Foreskin melanocyte (primary cell): ENCODE measurements at places on chromosomes 12 and 14.

DNA sequence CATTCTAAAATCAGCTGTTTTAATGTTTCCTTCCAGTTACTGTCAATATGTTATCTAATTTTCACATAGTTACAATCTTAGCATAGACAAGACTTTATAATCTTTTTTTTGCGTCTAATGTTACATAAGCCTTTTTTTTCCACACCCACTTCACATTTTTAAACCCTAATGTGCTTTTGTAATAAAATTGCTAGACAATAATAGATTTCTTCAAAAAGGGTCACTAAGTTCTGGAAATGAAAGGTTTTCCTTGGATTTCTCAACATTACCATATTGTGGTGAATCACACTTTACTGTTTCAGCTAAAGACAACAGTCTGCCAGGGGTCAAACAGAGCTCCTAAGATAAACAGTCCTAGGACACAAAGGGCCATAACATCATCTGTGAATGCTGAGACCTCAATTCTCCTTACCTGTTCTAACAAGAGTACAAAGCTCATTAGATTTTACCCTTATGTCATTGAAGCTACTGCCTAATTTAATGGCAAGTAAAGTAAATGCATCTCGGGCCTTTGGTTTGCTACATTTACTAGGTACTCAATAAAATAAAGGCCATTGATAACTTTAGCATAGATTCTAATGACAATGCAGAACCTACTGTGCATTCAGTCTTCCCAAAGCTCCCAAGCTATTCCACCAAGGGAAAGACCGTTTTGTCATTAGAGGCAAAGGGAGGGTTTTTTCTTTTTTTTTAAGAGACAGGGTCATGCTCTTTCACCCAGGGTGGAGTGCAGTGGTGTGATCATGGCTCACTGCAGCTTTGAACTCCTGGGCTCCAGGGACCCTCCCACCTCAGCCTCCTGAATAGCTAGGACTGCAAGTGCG lies 111.2 kb upstream of the SLC38A2 start:
- no peak for DNase-seq

- no peak for DNase-seq
Observed at GRCh38 chr14:85953265-85953664, 423.3 kb downstream of the FLRT2 start.

- DNase-seq: no peak
Observed at GRCh38 chr12:107126796-107127481, 33.6 kb upstream of the CRY1 start.

DNA sequence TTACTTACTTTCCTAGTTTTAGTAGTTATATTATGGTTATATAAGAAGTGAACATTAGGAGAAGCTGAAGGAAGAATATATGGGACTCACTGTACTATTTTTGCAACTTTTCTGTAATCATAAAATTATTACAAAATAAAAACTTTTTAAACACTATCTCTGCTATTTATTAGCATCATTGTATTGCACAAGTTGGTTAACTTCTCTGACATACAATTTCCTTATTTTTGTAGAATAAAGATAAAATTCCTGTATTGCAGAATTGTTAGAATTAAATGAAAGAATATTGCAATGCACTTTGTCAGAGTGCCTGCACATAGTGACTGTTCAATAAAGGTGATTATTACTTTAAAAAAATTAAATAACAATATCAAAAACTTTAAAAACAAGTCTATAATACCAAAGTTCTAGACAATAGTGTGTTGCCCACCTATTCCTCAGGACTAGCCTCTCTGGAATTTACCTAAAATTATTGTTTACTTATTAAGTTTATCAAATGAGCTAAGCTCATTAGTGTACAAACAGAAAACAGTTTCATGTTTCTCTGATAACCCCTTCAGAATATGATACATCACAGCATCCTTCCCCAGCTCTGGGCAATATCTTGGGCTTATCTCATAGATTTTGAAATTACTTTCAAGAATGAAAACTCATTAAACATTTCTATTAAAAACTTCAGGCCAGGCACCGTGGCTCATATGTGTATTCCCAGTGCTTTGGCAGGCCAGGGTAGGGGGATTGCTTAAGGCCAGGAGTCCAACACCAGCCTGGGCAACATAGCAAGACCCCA lies 77.4 kb upstream of the TMPO start:
- DNase-seq: no peak

DNA sequence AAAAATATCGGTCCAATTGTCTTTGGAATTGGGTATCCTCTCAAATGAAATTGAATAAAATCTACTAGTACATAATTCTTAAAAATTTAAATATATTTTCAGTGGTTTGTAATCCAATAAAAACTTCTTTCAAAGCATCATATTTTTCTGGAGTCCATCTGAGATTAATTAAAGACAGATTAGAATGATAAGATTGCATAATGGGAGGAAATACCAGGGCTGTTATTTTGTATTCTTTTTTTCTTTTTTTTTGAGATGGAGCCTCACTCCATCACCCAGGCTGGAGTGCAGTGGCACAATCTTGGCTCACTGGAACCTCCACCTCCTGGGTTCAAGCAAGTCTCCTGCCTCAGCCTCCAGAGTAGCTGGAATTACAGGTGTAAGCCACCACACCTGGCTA lies 103.8 kb downstream of the TMTC3 start:
- no peak for DNase-seq

GRCh38 chr14:96797582-96798349 lies 584 bp downstream of the VRK1 start:
- peak; percentile 11 for DNase-seq

- no peak for DNase-seq
Observed at GRCh38 chr14:54699735-54700134, 132.8 kb downstream of the SAMD4A start.

DNA sequence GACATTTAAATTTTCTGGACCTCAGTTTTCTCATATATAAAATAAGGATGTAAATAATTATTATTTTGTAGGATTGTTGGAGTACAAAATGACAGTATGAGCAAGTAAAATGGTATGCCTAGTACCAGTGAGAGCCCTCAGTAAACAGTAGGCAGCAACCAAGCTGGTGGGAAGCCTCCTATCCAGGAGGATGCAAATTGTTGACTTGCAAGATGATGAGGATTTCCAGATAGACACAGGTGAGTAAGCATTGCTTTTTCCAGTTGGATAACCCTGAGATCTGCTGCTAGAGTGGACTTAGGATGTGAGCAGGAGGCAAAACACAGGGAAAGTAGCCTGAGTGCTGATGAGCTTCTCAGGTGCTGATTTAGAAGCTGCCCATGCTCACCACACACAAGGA lies 28.2 kb upstream of the AMIGO2 start:
- DNase-seq: no peak

- no peak for DNase-seq
Observed at GRCh38 chr14:71339650-71340415, 432.6 kb downstream of the PCNX1 start.

- DNase-seq: peak; percentile 15
Observed at GRCh38 chr12:112380663-112381405, 1.4 kb downstream of the HECTD4 start.

DNA sequence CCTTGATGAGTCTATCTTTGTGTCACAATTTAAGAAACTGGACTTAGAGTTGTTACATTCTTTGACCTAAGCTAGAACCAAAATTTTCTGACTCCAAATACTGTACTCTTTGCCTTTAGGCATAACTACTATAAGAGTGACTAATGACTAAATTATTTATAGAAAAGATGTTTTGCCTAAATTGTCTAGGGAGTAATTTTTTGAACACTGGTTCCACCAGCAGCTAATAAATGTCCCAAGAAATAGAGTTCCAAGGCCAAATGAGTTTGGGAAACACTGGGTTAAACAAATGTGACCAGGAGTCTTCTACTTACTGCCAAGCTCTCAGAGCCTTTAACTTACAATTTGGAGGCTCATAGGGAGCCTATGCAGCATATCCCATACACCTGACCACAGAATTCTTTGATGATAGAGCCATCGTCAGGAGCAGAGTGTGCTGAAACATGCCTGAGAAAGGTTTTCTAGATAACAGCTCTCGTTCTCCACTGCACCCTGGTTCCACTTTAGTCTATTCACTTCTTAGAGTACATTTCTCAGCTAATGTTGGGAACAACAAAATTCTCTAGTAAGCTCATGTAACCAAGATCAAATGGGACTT lies 215.9 kb upstream of the HMGA2 start:
- DNase-seq: no peak

GRCh38 chr12:117547209-117547608 lies 185.8 kb upstream of the NOS1 start:
- DNase-seq: no peak

DNA sequence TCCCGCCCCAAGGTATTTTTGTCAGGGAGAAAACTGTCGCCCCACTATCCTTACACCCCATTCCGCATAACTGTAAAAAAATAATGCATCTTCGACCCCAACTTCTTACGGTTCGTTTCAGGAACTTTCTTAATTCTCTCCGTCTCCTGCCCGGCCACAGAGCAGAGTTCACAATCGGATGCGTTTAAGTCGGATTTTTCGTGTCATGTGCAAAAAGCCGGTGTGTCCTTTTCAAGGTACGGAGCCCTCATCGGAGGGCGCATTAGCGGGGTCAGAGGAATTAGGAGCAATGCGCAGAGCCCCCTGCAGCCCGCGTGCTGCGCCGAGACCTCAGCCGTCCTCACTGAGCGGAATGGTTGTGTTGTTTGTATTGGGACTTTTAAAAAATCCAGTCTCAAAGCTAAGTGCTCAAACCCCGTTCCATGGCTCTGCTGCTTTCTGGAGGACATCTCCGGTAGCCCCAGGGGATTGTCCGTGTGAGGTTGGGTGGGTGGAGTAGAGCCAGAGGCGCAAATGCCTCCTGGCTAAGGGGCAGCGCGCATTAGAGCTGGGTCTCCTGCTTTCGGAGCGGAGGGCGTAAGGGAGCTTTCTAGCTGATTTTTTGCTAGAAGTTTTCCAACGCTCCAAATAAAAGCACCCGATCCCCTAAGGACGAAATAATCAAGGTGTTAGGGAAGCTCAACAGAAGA lies 3.9 kb upstream of the GSC start:
- no peak for DNase-seq

DNA sequence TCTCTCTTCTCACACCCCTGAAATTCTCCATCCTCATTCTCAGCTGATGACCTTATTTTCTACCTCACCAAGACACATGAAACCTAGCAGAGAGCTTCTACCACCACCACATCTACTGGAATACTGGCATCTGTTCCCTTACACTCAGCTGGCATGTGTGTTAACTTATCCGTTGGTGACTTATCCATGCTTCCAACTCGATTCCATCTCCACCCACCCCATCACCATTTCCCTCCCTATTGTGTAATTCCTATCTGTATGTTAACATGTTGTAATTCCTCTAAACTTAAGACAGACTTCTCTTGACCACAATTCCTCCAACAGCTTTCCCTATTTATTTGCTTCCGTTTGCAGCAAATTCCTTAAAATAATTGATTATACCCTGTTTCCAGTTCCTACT lies 15.4 kb downstream of the C1S start:
- DNase-seq: no peak

- DNase-seq: no peak
Observed at GRCh38 chr14:55592436-55592835, 12.4 kb downstream of the KTN1 start.

- DNase-seq: no peak
Observed at GRCh38 chr14:55724736-55725135, 144.7 kb downstream of the KTN1 start.

- no peak for DNase-seq
Observed at GRCh38 chr14:83632375-83632774, 1897.6 kb upstream of the FLRT2 start.

- no peak for DNase-seq
Observed at GRCh38 chr14:95045106-95045701, 112.1 kb downstream of the DICER1 start.

DNA sequence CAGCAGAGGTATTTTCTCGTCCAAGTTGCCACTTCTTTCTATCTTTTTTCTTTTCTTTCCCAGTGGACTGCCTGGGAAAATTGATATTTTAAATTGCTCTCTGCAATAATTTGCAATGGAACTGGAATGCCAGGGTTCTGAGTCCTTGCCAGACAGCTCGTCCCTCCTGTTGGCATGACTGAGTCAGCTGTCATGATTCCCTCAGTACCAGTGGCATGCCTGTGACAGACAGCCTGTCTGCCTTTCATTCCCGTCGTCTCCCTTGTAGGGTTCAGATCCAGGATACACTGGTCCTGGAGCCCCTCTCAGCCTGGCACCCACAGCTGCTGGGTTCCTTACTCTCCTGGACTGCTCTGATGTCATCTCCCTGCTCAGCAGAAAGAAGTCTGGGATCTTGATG lies 84.8 kb downstream of the PTPN11 start:
- no peak for DNase-seq

DNA sequence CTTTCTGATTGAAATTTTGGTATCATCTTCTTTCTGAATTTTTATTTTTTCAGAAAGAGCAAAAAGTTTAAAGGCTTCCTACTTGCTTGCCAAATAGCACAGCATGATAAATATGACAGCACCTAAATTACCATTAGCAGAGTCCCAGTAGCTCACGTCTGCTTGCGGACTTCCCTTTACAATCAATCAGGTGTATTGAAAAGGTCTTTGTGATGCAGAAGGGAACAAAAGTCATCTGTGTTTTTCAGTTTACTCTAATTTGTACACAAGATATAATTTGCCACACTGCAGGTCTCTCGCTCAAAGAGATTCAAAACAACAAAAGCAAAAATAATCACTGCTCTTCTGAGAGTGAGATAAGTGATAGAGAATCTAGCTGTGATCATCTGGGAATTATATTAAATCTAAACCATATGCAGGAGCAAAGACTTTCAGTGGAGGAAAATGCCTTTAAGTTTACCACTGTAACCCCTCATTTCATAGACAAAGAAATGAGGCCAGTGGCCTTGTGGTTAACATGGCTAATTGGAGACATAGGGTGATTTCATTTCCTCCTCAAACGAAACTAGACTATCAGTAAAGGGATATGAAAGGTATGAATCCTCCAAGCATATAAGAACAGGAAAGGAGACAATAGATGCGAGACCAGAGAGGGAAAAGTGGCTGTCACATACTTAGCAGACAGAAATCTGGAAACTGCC lies 240.8 kb upstream of the TMPO start:
- no peak for DNase-seq

DNA sequence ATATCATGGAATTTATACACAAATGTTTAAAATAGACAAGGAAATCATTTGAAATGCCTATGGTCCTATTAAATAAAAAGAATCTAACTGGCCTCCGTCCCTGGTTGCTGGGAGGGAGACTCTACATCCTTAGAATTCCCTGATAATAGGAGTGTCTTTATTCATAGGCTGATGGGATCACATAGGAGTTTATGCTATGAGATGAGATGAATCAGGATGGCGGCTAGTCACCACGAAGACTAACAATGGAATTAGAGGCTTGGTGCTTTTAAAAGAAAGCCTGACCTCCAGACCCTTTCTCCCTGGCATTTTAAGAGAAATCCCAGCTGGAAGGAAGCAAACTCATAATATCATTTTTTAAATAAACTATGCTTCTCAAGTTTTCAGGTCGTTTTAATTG lies 69.7 kb downstream of the SEC23A start:
- DNase-seq: no peak

DNA sequence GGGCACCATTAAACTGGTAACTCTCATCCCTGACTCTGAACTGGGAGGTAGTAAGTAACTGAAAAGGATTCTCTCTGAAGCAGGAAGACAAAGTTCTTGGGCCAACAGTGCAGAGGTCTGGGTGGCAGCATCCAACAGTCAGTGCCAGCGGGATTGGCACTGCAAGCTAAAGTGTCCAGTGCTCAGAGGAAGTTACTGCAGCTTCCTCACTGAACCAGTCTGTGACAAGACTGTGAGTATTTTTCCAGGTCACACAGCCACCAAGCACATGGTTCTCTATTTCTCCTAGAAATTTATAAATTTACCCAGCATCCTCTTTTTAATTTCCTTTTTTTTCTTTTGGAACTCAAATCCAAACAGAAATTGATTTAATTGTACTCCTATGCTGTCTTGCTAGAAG lies 81.6 kb upstream of the FAR2 start:
- DNase-seq: no peak
